ENCODE measurements at places on chromosomes 3 and 15.

GRCh38 chr3:132405188-132405587 is 12.1 kb upstream of the DNAJC13 start:
- DNase-seq: no peak
- no peaks in the 10 kb centered on the region for H3K27me3 ChIP-seq
- no peaks in the 10 kb centered on the region for H3K36me3 ChIP-seq
- no peak overlapping the region for H3K27ac ChIP-seq
- no peaks in the 10 kb centered on the region for H3K4me1 ChIP-seq

GRCh38 chr3:38582941-38583645 is 66.4 kb downstream of the SCN5A start:
- H3K4me3 ChIP-seq: no peak overlapping the region
- no peak for DNase-seq
- peaks cover 1% of the 10 kb centered on the region for H3K4me1 ChIP-seq
- no peak overlapping the region for H3K27ac ChIP-seq
- H3K36me3 ChIP-seq: no peaks in the 10 kb centered on the region
- no peaks in the 10 kb centered on the region for H3K27me3 ChIP-seq

GRCh38 chr3:170751899-170752293 is 118.1 kb downstream of the RPL22L1 start:
- H3K36me3 ChIP-seq: no peaks in the 10 kb centered on the region
- DNase-seq: no peak
- H3K27ac ChIP-seq: no peak overlapping the region
- no peaks in the 10 kb centered on the region for H3K27me3 ChIP-seq
- H3K4me3 ChIP-seq: no peak overlapping the region

DNA sequence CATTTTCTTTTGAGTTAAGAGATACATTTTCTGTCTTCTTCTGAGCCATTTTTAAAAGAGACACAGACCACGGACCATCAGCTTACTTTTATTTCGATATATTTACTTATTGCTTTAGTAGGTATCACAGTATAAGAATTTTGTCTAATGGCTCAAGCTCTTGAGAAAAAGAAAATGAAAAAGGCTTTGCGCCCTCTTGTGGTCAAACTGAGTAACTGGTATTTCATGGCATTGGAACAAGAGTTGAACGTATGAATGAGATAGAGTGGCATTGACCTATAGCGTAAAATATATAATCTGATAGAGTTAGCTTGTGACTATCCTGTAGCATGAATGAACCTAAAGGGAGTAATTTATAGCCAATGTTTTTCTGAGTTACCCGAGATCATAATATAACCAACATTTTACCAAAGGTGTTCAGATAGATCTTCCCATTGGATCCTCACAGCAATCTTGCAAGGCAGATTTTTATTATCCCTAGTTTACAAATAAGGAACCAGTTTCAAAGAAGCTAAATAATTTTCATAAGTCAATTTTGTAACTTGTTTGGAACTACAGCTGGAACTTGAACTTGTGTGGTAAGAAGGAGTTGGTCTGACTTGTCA is 154.6 kb downstream of the POLR2M start:
- H3K27me3 ChIP-seq: no peaks in the 10 kb centered on the region
- H3K4me1 ChIP-seq: no peaks in the 10 kb centered on the region
- no peak overlapping the region for H3K4me3 ChIP-seq
- H3K36me3 ChIP-seq: no peaks in the 10 kb centered on the region
- DNase-seq: peak; percentile 50

DNA sequence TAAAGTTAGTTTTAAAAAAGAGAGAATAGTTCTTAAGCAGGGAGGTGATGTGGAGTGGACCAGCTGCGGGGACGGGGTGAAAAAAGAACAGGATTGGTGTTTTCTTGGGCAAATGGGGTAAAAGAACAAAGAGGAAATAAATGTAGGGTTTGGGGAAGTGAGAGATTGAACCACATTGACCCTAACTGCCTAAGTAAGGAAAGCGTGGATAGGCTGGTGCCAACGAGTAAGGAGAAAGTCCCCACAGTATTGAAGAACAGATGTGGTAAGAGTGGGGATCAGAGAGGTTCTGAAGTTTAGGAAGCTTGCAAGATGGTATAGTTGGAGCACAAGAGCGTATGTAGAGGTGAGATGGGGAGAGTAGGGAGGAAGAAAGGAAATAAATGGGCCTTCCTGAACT is 17.0 kb downstream of the IREB2 start:
- no peaks in the 10 kb centered on the region for H3K4me1 ChIP-seq
- no peak overlapping the region for H3K27ac ChIP-seq
- no peaks in the 10 kb centered on the region for H3K27me3 ChIP-seq
- no peak for DNase-seq

- no peak overlapping the region for H3K4me3 ChIP-seq
Observed at GRCh38 chr3:133930341-133930933, 34.8 kb upstream of the RAB6B start.

DNA sequence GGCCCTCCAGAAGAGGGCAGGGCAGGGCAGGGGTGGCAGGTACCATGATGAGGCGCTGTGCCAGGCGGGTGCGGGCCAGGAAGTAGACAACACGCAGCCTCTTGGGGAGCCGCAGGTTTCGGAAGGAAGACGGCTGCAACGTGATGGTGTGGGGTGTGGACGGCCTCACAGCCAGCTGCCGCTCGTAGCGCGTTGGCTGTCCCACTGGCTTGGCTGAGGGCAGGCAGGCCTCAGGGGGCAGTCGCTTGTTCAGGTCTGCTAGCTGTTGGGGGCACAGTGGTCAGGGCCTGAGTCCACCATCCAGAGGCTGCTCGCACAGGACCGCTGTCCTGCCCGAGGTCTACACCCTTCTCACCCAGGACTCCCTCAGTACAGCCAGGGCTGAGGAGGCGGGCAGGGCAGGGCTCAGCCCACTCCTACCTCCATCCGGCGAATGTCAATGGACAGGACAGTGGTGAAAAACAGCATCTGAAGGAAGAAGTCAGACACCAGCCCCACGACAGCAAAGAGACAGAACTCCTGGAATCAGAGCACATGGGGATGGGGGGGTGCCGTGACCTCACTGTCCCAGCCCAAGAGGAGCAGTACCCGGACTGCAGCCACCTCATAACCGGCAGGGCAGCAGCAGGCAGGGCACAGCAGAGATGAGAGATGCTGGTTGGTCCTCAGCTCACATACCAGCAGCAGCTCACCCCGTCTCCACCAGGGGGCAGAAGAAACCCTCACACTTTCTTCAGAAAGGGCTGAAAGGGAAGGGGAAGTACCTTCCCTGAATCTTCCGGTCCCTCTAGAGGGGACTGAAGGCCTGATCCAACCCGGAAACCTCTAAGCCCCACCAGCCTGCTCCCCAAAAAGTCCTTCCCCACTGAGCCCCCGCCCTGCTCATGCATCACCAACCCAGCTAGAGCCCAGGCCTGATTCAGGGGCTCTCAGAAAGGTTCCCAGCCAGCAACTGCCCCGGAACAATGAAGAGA is 40.0 kb downstream of the PTPN23 start:
- peak; percentile 86 for DNase-seq
- no peaks in the 10 kb centered on the region for H3K27me3 ChIP-seq
- H3K4me1 ChIP-seq: no peaks in the 10 kb centered on the region

- H3K27me3 ChIP-seq: no peaks in the 10 kb centered on the region
- no peaks in the 10 kb centered on the region for H3K4me1 ChIP-seq
- no peak for DNase-seq
- no peaks in the 10 kb centered on the region for H3K36me3 ChIP-seq
- H3K4me3 ChIP-seq: no peak overlapping the region
Observed at GRCh38 chr3:114624571-114625181, 330.8 kb downstream of the TIGIT start.

- DNase-seq: peak; percentile 82
- no peaks in the 10 kb centered on the region for H3K27me3 ChIP-seq
- H3K4me1 ChIP-seq: peaks cover 10% of the 10 kb centered on the region
Observed at GRCh38 chr3:52446631-52447511, 2.0 kb upstream of the SEMA3G start.

DNA sequence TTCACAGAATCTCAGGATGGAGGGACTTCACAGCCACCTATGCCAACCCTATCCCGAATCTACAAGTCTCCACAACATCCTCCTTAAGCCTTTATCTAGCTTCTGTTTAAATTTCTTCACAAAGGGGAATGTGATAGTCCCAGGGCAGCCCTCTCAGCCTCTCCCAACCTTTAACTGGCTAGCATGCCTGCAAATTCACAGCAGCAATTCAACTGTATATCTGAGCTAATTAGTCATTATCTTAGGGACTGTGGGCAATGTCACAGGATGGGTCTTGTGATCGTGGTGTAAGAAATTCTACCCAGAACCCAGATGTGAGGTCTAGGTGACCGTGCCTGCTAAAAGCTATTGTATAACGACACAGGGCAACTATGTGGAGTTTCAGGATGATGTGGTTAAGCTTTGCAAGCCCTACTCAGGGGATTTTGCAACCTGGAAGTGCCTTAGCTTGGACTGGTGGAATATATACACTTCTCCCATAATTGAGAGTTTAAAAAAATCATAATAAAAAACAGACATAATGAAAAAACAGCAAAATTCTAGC is 65.5 kb upstream of the FBN1 start:
- H3K27ac ChIP-seq: no peak overlapping the region
- H3K4me1 ChIP-seq: no peaks in the 10 kb centered on the region
- no peaks in the 10 kb centered on the region for H3K27me3 ChIP-seq

- H3K36me3 ChIP-seq: no peaks in the 10 kb centered on the region
- no peak overlapping the region for H3K4me3 ChIP-seq
- DNase-seq: no peak
- peaks cover 1% of the 10 kb centered on the region for H3K4me1 ChIP-seq
- H3K27me3 ChIP-seq: no peaks in the 10 kb centered on the region
- H3K27ac ChIP-seq: no peak overlapping the region
Observed at GRCh38 chr3:183484431-183485075, 56.1 kb upstream of the MCF2L2 start.

- no peak for DNase-seq
- no peaks in the 10 kb centered on the region for H3K36me3 ChIP-seq
- H3K27me3 ChIP-seq: no peaks in the 10 kb centered on the region
- no peak overlapping the region for H3K27ac ChIP-seq
- no peak overlapping the region for H3K4me3 ChIP-seq
Observed at GRCh38 chr3:179977356-179977755, 59.4 kb downstream of the PEX5L start.

DNA sequence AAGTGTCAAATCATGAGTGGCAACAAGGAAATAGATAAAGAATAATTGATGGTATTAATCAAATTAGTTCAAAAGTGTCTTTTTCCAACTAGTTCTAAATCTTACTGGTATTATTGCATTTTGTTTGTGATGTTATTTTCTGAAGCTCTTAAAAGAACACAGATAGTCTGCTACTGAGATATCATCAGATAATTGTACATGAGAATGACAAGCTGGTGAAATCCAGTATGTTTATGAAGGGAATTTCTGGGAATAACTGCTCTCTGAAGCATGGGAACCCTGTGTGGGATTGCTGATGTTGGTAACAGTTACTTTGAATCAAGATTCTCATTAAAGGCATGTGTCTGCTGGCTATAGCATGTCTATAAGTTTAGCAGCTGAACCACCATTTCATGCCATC is 190.3 kb upstream of the CDIN1 start:
- no peak overlapping the region for H3K4me3 ChIP-seq
- H3K4me1 ChIP-seq: no peaks in the 10 kb centered on the region
- DNase-seq: no peak
- no peaks in the 10 kb centered on the region for H3K36me3 ChIP-seq
- no peaks in the 10 kb centered on the region for H3K27me3 ChIP-seq

DNA sequence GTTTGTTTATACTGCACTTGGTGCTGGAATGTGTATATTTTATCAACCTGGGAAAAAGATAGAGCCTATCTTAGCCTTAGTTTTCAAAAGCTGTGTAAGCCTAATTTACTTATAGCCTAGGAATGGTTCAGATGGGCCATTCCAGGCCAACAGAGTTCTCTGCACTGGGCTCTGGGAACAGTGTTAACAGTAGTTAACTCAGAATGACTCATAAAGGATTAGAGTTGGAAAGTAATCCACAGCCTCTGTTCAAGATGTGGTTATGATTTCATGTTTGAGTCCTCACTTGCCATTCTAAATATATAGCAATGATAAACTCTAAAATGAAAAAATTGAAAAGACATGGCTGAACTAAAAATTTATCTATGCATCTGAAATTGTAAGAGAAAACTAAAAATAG is 22.6 kb upstream of the PEX5L start:
- no peaks in the 10 kb centered on the region for H3K36me3 ChIP-seq
- DNase-seq: no peak
- no peak overlapping the region for H3K27ac ChIP-seq
- no peaks in the 10 kb centered on the region for H3K4me1 ChIP-seq

GRCh38 chr15:36658898-36659639 is 79.6 kb downstream of the CDIN1 start:
- no peak for DNase-seq
- no peak overlapping the region for H3K27ac ChIP-seq
- H3K4me3 ChIP-seq: no peak overlapping the region
- H3K36me3 ChIP-seq: no peaks in the 10 kb centered on the region

DNA sequence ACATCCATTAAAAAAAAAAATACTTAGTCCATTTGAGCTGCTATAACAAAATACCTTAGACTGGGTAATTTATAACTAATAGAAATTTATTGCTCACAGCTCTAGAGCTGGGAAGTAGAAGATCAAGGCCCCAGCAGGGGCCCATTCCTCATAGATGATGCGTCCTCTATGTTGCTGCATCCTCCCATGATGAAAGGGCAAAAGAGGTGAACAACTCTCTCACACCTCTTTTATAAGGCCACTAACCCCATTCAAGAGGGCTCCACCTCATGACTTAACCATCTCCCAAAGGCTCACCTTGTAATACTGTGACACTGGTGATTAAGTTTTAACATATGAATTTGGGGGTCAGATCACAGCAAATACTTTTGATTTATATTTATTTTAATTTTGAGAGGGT is 3.0 kb upstream of the TLNRD1 start:
- no peak for DNase-seq
- no peak overlapping the region for H3K4me3 ChIP-seq
- H3K27ac ChIP-seq: no peak overlapping the region

GRCh38 chr15:49428409-49429095 is 5.5 kb downstream of the FGF7 start:
- H3K36me3 ChIP-seq: no peaks in the 10 kb centered on the region
- H3K4me3 ChIP-seq: no peak overlapping the region
- H3K27ac ChIP-seq: no peak overlapping the region
- DNase-seq: no peak
- no peaks in the 10 kb centered on the region for H3K27me3 ChIP-seq

DNA sequence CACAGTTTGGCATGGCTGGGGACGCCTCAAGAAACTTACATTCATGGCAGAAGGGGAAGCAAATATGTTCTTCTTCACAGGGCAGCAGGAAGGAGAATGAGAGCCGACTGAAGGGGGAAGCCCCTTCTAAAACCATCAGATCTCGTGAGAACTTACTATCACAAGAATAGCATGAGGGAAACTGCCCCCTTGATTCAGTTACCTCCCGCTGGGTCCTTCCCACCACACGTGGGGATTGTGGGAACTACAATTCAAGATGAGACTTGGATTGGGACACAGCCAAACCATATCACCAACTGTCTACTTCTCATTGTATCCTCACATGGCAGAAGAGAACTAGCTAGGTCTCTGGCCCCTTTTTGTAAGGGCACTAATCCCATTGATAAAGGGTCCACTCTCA is 30.5 kb downstream of the CCDC32 start:
- no peaks in the 10 kb centered on the region for H3K4me1 ChIP-seq
- no peak overlapping the region for H3K27ac ChIP-seq
- no peaks in the 10 kb centered on the region for H3K27me3 ChIP-seq
